ENCODE measurements at places on chromosomes 11 and 22.

DNA sequence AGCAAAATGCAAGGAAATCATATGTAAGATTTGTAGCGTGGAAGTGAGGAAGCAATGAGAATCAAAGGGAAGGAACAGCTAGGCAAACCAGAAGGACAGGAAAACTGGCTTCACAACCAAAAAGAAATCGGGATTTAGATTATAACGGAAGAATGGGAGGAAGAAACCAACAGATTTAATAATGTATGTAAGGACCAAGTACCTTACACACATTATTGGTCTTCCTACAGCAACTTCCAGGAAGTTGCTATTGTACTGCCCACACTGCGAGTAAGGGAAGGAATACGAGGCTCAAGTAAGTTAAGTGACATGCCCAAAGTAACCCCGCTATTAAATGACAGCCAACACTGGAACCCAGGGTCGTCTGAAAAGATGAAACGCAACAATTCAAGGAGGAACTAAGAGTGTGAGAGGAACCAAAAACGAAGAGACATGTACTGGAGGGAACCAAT, 473 bp downstream of the TXN2 start:
- DNase-seq: no peak

DNA sequence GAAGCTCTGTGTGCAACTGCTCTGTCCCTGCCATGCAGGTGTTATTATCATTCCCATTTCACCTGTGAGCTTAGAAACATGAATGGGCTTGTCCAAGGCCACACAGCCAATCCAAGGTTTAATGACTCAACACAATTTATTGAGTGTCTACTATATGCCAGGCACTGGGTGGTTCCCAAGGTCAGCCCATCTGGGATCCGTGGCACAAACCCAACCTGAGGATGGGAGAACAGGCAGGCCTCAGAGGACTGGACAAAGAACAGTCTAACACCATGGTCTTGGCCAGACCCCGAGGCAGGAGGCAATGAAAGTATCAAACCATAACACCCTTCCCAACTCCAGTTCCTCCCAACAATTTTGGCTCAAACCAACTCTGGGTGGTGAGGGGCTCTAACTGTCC, 15.7 kb downstream of the SPATA19 start:
- DNase-seq: no peak

DNA sequence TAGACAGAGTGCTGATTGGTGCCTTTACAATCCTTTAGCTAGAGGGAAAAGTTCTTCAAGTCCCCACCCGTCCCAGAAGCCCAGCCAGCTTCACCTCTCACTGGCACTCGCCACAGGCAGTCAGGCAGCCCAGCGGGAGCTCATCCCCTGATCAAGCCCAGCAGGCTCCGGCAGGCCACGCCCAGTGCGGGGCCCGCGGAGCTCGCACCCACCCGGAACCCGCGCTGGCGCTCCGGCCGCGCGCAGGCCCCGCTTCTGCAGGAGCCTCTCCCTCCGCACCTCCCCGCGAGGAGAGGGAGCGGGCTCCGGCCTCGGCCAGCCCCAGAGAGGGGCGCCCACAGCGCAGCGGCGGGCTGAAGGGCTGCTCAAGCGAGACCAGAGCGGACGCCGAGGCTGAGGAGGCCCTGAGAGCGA, 202.4 kb upstream of the PDGFD start:
- DNase-seq: no peak

GRCh38 chr11:134987223-134987768, 575.3 kb upstream of the B3GAT1 start:
- DNase-seq: no peak

DNA sequence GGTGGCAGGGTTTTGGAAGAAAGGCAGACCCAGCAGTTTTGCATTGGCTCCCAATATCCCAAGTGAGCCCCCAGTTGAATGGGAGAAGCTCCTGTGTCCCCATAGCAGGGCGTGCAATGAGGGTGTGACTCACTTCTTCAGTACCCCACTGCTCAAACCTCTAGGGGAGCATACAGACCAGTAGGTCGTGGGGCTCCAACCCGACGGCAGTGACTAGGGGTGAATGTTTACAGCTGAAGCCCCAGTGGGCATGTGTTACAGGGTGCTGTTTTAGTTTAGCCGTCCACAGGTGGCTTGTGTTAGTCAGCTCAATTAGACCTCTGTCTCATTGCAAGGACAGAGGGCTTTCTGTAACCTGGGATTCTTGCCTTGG, 564.5 kb upstream of the CNTN5 start:
- DNase-seq: no peak

DNA sequence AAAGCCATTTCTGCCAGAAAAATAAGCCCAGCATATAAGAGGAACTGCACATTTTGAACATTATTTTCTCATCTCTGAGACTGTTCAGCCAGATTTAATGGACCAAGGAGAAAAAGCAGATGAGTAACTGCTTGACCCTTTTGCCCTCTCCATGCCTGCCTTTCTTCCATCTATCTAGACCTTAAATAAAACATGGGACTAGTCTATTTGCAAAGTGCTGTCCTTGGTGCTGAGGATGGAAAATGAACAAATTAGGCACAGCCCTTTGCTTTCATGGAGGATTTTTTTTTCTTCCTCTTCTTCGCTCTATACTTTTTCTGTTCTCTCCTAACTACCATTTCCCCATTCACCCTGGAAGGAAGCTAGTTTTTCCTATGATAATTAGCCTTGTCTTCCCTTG, 361.3 kb downstream of the GRM5 start:
- no peak for DNase-seq

DNA sequence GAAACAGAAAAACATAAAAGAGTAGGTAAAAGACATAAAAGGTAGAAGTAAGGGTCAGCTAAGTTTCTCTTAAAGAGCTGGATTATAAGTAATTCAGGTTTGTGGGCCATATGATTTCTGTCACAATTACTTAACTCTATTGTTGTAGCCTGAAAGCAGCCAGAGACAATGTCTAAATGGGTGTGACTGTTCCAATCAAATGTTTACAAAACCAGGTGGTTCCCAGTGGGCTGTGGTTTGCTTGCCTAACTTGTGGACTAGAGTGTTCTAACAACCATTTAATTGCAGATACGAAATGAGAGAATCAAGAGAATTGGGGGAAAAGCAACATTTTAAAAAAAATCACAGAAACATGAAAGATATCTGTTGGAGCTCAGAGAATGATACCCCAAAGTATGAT, 22.6 kb downstream of the OR6M1 start:
- DNase-seq: no peak

GRCh38 chr22:33726294-33726734, 194.0 kb downstream of the LARGE1 start:
- DNase-seq: no peak

DNA sequence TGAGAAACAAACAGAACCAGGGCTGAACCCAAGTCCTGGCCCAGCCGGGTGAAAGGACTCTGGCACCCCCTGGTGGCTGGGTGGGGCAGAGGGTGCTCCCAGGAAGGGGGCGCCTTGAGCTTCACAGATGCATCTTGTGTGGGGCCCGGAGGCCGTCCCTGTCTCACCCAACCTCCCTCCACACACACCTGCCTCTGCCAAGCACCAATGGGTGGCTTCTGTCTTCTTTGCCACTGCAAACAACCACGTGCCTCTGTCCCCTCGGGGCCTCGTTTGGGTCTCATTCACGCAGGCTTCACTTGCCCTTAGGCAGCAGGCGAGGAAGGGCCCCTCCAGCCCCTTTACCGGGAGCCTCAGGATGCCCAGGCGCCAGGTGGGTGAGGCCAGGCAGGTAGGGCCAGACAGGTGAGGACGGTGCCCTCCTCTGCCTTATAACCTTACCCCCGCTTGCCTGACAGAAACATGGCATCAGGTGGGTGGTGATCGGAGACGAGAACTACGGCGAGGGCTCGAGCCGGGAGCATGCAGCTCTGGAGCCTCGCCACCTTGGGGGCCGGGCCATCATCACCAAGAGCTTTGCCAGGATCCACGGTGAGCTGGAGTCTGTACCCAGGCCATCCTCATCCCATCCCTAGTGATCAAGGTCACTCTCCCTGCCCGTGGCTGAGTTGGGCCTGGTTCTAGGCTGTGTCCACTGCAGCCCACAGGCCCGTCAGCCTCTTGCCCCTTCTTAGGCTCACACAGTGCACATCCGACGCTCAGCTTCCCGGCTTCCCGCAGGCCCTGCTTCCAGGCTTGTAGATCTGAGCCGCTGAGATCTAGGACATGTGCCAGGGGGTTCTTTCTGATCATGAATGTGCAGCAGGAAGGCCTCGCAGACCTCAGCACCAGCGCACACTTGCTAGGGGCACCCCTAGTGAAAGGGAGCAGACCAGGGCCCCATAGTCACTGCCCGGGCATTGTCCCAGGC, 17.2 kb downstream of the POLR3H start:
- no peak for DNase-seq

GRCh38 chr22:21972806-21973205, 9.8 kb downstream of the TOP3B start:
- DNase-seq: no peak
